Endodermal cell (in vitro differentiated cells): ENCODE measurements at places on chromosomes 16 and 17.

GRCh38 chr16:53629607-53630312, 73.9 kb downstream of the RPGRIP1L start:
- no peak for DNase-seq

- peak; percentile 67 for DNase-seq
Measured at GRCh38 chr17:19718041-19718612, 1.7 kb upstream of the SLC47A2 start.

DNA sequence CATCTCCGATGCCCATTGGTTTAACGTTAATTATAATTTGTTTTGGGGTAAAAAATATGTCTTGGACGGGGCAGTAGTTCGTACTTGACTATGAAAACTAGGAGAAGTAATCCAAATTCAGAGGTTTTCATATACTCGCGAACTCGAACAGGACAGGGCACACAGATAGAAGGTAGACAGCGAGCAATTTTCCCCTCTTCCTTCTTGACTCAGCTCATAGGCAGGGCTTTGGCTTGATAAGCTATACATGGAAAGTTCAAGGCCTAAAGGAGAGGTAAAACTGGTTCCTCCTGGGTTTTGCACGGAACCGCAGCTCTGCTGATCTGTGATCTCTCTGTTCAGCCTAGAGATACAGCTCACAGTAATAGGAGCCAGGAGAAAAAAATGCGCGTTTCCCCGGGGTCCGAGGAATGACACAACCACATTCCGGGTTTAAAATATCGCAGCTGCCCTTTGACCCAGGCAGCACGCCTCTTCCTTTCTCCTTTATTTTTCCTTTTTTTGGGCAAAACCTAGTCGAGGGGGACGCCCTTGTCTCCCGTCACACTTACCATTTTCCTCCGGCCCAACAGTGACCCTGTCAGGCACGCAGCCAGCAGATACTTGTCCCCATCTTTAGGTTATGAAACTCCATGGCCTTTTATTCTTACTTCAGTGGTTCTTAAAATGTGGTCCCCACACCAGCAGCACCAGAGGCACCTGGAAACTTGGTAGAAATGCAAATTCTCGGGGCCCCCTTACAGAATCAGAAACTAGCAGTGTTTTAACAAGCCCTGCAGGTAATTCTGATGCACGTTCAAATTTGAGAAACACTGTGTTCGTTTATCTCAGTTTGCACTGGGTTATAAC, 1.7 kb upstream of the LASP1 start:
- peak; percentile 81 for DNase-seq

GRCh38 chr16:79012671-79013434, 587.7 kb downstream of the MAF start:
- no peak for DNase-seq

DNA sequence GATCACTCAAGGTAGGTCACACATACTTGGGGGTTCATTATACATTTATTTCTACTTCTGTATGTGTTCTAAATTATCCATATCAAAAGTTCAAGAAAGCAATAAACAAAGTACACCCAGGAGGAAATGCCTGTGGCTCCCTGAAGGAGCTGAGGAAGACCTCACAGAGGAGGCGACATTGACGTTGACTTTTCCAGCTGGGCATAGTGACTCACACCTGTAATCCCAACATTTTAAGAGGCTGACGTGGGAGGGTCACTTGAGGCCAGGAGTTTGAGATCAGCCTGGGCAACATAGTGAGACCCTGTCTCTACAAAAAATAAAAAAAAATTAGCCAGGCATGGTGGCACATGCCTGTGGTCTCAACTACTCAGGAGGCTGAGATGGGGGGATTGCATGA, 16.3 kb downstream of the ITGAD start:
- DNase-seq: no peak

DNA sequence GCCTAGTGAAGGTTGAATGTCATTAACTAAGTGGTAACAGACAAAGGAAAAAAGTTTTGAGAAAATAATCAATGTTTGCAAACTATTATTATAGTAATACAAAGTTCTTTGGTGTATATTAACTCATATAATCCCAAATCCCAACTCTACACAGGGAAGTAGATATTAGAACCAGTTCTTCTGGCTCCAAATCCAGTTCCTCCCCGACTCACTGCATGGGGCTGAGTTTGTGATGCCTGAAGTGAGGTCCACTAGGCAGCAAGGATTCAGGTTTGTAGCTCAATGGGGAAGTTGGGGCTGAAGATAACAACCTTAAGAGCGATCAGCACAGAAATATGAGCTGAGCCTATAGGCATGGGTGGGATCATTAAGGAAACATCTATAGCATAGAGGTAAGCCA, 5.6 kb upstream of the SYNRG start:
- no peak for DNase-seq

- DNase-seq: no peak
Measured at GRCh38 chr17:74374858-74375257, 7.6 kb downstream of the GPR142 start.

DNA sequence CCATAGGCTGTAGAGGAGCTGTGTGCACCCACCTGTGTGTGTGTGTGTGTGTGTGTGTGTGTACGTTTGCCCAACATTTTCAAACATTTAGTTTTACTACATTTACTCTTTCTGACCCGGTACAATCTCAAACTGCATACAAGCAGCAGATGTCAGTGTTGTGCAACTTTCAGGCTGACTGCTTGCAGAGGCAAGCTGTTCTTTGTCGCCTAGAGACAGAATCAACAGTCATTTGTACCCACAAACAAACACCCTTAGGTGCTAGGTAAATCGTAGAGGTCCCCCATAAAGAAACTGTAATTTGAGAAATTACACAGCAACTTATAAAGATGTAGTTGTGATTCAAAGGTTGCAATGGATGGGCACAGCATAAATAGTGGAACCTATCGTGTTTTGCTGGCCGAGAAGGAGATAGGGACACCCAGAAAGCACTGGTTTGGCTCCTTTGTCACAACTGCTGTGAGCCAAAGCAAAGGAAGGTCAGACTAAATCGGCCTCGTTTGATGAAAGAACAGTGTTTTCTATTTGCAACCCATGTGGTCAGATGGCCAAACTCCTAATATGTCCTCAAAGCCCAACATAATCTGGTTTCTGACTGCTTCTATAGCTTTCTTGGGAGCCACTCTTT, 478.4 kb downstream of the TOX3 start:
- DNase-seq: peak; percentile 74

GRCh38 chr17:63426917-63427308, 19.2 kb downstream of the CYB561 start:
- no peak for DNase-seq

DNA sequence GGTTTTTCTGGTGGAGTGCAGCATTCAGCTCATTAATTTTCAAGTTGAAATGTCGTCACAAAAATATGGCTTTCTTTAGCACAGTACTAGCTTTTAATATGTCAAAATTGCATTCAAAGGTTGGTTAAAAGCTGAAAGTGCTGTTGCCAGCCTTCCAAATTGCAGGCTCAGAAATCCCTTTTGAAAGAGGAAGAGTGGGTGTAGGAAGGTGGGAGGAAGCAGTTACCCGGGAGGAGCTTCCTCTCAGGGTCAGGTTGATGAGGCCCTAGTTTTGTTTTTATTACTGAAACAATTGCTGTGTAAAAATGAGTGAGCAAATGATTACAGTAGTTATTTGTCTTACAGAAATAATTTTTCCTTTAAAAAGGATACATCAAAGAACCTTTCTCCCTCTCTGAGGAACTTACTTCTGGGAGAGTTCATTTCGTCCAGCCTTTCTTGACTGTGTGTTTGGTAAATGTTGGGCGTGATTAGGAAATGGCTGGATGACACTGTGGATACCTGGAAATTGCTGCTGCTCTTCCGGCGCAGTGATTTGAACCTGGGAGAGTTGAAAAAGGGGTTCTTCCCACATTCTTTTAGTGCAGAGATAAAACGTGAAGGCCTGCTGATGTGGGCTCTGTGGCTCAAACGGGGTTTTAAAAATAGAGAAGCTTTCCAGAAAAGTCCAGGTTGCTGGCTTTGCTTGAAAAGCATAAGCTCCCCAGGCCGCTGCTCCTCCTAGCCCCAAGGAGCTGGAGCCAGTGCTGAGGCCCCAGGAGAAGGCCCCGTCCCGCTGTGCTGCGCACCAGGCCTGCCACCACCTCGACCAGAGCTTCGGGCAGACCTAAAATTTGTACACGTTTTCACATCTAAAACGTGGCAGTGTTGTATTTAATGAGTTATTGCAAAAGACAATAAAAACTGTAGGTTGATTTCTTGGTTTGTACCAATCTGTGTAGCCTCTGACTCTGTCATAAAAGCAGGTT, 41.7 kb downstream of the SEC14L1 start:
- DNase-seq: no peak
